ENCODE measurements at places on chromosomes 13 and 19. TPM values are rescaled to one million over a fixed set of nuclear protein-coding genes. Genes with fewer than 3 reads are reported as not detected.

Gene KXD1
- 88.6 TPM for total RNA-seq

Gene NLRP7
- not detected for total RNA-seq

Gene ALOX5AP
- not detected for total RNA-seq

Gene CPAMD8
- total RNA-seq: 0.66 TPM

Gene RFXAP
- total RNA-seq: 4.2 TPM

Gene UNC13A
- under 0.01 TPM for total RNA-seq

All from thoracic aorta endothelial cell (primary cell).